Thoracic aorta (tissue), 2 donors: ENCODE measurements at places on chromosomes 12 and 14.

- DNase-seq, result no peak
Observed at GRCh38 chr12:12282761-12283425, 16.0 kb upstream of the LRP6 start.

GRCh38 chr14:31418440-31418839 lies 1.9 kb downstream of the HEATR5A start:
- no peak for DNase-seq

- no peak for DNase-seq
Observed at GRCh38 chr14:55038708-55039107, 11.7 kb downstream of the SOCS4 start.

DNA sequence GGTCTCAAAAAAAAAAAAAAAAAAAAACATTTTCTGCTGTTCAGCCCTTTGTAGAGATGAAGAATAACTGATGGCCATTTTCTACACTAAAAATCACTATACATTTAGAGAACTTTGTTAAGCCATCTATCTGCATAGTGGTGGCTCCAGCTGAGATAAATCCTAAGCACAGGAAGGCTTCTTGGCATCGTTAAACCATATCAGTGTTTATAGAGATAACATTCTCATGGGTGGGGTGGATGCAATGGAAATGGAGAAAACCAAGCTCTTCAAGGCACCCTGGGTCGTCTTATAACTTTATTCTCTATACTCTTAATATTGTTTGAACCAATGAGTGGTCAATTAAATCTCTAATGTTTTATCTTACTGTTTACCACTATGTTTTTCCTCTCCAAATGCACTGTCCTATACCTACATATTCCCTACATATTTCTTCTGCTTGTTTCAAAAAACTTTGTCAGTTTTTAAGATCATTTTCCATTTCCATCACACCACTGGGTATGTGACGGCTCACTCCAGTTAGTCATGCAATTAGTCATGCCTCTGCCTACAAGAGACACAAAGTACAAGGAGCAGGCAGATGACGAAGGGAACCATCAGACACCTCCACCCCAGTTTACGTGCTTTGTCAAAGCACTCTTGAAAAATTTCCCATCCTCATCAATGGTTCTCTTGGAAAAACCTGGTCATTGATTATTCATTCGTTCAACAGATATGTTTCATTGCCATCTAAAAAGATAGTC lies 119.3 kb upstream of the OVCH1 start:
- DNase-seq, result no peak

GRCh38 chr12:70254846-70255245 lies 11.6 kb downstream of the CNOT2 start:
- DNase-seq, result no peak

DNA sequence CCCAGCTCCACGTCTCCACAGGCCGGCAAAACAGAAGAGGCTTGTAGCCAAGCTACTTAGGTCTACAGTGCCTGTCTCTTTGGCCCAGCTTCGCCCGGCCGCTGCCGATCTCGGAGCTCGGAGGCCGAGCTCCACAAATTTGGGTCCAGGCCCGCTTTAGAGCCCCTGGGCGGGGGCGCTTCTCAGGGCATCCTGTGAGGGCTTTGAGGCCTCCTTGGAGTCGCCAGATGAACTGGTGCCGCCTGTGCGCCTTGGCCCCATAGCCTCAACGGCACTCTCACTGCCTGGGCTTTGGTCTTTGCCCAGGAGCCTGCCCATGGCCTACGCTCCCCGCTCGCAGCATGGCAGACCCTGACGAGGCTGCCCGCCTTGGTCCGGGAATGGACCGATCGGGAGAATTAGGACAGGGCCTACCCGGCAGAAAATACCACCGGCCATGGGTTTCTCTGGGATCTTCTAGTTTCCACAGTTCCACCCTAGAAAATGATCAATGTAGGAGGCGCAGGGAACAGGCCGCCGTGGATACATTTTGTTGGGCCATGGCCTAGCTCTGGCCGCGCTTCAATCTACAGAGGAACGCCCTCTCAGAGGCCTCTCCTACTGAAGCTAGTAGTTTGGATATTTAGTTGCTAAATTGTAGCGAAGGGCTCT lies 953 bp upstream of the NKX2-8 start:
- no peak for DNase-seq

DNA sequence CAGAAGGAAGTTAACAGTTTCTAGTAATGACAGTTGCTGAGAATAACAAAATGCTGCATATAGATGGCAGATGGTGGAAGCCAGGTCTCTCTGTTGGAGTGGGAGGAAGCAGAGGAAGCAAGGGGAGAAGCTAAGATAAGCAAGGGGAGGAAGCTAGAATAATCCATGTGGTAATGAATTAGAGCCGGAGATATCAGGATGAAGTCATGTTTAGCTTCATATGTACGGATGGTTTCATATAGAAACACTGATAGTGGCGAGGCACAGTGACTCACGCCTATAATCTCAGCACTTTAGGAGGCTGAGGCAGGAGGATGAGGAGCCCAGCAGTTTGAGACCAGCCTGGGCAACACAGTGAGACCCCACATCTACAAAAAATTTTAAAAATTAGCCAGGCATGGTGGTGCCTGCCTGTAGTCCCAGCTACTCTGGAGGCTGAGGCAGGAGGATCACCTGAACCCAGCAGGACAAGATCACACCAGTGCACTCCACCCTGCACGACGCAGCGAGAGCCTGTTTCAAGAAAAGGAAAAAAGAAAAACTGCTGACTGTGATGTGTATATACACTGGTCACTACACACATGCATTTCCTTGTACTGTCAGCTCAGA lies 49.2 kb downstream of the ANAPC7 start:
- no peak for DNase-seq

- DNase-seq, result no peak
Observed at GRCh38 chr14:56172571-56172971, 54.4 kb downstream of the PELI2 start.

- no peak for DNase-seq
Observed at GRCh38 chr14:102389246-102389645, 26.5 kb downstream of the TECPR2 start.

- no peak for DNase-seq
Observed at GRCh38 chr12:55724940-55725309, 3.9 kb downstream of the CD63 start.

GRCh38 chr14:62626416-62626815 lies 418.8 kb downstream of the KCNH5 start:
- no peak for DNase-seq

DNA sequence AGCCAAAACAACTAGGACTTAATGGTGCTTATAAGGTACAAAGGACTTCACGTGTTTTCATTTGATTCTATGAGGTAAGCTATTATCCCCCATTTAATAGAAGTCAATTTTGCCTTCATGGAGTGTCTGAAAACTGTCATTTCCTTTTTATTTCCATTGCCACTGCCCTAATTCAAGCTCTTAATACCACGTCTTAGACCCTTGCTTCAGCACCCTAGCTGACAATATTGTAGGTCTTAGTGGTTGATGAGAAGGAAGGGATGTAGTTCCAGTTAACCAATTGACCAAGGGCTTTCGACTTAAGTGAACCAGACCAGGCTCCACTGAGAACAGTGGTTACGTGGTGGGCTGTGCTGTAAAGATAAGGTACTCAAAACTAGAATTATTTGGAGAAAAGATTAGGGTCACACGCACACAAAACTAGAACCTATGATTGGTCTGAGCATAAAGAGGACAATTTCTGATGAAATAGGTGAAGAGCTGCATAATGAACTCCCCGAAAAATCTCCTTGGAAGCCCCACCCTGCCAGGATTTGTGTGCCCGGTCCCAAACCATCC lies 9.6 kb upstream of the ASIC1 start:
- no peak for DNase-seq

- no peak for DNase-seq
Observed at GRCh38 chr14:81401420-81402122, 1.4 kb upstream of the STON2 start.

- DNase-seq, result no peak
Observed at GRCh38 chr14:91607322-91608047, 97.4 kb upstream of the PPP4R3A start.

DNA sequence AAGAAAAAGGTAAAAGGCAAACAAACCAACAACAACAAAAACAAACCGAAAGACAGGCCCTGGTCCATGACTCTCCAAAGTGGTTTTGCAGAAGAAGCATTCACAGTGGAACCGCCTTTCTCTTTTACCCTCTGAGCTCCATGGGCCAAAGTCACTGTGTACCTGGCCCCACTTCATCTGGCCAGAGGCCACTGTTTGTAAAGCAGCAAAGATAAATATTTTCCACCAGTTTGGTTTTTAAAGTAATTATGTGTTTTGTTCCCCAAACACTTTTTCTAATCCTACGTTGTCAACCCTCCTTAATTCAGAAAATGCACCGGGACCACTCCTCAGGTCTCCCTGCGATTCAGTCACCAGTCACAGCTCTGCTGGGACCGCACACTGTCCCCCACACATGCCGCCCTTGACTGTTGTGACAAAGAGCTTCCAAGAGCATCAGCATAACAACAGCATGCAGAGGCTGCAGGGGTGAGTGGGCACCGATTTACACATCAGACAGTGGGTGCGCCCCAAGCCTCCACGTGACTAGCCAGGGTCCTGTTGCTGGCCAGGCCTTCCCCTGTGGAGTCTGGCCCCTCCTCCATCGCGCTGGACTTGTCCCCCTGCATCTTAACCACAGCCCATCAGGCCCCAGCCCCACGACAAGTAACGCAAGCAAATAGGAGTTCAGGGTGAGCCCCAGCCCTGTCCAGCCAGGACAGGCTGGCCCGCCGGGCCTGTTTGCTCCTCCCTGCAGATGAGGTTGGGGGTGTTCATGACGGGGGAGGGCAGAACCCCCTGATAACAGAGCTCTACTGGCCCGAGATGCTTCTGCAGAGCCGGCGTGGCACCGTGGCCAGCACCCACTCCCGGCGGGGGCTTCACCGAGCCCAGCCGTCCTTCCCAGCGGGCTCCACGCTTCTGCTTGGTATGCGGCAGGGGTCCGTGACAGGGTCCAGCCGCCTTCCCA lies 65.2 kb upstream of the DIO3 start:
- DNase-seq, result no peak

DNA sequence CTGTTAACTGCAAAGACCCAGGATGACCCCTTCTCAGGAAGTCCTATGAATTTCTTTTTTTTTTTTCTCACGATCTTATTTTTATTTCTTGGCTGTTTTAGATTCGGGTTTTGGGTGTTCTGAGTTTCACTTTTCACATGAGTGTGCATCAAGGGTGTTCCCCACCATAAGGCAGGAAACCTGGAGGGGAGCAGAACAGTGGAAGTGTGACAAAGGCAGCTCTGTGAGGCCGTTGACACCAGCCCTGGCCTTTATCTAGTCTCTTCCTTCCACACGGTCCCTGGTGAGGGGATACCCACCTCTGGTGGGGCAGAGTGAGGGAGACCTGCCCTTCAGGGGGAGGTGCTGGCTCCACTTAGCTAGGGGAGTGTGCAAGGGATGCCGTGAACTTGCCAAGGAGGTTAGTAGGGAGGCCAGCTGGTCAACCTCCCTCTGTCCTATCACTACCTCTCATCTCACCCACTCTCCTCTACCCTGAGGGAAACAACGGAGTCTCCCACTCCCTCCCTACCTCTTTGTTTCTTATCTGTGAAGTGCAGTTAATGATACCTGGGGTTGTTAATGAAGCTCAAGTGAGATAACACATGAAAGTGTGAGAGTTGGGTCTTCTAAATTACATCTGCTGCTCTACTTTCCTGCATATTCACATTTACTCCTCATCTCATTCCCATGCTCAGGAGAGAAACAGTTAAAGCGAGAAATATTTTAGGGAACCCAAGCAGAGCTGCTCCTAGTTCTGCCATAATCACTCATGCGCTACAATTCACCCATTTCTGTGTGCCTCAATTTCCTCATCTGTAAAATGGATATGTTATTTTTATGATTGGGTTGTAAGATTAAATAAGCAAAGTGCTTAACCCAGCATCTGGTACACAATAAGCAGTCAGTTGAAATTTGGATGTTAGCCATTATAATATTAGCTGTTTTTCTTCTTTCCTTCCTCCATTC lies 4.4 kb upstream of the GALNT6 start:
- DNase-seq, result no peak

GRCh38 chr14:68409387-68409786 lies 383.5 kb downstream of the ZFP36L1 start:
- no peak for DNase-seq

- no peak for DNase-seq
Observed at GRCh38 chr14:67493092-67493717, 4.7 kb upstream of the TMEM229B start.

DNA sequence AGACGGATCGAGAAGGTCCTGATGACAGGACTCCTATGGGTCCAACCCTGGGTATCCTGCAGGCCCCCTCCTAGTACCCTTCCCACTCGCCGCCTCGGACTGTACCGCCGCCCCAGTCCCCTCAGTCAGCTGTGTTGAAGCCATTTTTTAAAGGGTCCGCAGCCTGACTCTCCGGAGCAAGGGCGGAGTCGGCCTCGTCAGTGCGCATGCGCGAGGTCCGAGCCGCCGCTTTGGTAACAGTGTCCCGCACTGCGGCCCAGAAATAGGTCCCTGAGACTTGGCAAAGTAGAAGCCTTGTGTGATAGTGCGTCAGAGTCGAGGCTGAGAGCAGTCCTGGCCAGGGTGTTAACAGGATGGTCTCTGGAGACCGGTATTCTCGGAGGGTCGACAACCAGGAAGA lies 769.0 kb upstream of the ALG10B start:
- no peak for DNase-seq

DNA sequence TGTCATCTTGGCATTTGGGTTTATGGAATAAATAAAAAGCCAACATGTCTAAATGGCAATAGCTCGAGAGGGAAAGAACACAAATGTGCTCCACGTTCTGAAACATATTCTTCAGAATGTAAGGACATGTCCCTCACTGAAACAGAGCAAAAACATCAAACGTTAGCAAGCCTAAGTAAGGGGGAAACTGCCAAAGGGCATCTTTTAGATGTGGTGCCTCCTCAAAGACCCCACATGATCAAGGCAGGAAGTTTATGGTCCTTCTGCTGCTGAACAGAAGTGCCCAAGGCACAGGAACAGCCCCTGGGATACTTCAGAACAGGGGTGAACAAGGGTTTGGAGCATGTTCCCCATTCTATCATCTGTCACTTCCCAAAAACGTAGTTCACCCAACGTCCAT lies 227.0 kb downstream of the ANO2 start:
- DNase-seq, result no peak

GRCh38 chr14:38547961-38548490 lies 292.1 kb upstream of the CLEC14A start:
- DNase-seq, result no peak
